ENCODE measurements at places on chromosomes 6 and 20.
A peak's percentile ranks its signal among the peaks of the same experiment; 100 is the strongest.

- no peak for DNase-seq
Observed at GRCh38 chr6:105553171-105553570, 150.3 kb upstream of the PREP start.

- no peak for DNase-seq
Observed at GRCh38 chr6:44012078-44012493, 115.2 kb downstream of the MRPL14 start.

DNA sequence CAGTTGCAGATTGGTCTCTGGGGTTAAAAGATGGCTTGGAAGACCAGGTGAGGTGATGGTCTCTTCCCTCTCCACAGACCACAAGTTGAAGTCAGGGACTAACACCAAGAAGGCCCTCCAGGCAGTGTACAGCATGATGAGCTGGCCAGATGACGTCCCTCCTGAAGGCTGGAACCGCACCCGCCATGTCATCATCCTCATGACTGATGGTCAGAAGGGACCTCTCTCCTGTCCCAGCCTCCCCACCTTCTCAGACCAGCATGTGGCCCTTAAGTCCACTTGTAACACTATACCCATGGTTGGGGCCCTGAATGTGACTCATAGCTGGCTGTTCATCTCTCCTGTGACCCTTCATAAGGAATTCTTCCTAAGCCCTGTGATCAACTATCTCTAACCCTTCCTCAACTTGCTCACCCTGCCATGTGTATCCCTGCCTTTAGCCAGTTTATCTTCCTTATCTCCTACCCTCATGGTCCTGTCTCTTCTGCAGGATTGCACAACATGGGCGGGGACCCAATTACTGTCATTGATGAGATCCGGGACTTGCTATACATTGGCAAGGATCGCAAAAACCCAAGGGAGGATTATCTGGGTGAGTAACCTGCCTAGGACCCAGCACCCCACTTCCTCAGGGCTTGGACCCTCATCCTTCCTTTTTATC is 3.0 kb downstream of the CFB start:
- DNase-seq, result peak; percentile 40

GRCh38 chr6:22828179-22829062 is 259.1 kb downstream of the HDGFL1 start:
- DNase-seq, result no peak

- no peak for DNase-seq
Observed at GRCh38 chr6:54813892-54814291, 32.7 kb upstream of the FAM83B start.

DNA sequence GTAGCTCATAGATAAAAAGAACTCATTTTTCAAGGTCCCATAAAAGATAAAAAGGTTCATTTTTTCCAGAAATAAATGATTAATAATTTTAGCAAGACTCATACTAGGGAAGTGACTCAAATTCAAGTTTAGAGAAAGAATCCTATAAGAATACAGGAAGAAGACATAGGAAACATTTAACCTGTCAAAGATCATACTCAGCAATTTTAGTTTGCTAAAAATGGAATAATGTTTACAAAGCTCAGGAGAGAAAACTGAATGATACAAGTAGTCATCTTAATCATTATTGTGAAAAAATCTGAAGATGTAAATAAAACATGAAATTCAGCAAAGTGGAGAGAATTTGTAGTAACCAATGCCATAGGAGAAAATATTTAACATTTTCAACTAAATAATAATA is 926.6 kb downstream of the TBC1D32 start:
- DNase-seq, result no peak

DNA sequence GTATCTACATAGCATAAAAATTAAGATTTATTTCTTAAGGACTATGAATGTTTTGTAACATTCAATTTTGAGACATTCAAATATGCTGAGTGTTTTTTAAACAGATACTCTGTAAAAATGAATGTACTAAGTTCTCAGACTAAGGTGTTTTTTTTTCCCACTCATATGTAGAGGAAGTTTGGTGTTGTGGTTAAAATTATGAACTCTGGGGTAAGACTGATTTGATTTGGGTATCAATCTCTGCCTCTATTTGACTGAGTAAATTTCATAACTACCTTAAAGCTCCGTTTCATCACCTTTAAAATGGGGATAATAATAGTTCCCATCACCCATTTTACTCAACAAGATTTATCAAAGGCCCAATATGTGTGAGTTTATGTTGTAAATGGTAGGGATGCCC is 386.6 kb upstream of the FLRT3 start:
- DNase-seq, result no peak

GRCh38 chr6:131923356-131923755 is 27.8 kb downstream of the CCN2 start:
- DNase-seq, result peak; percentile 89

GRCh38 chr6:14144678-14145113 is 27.1 kb downstream of the CD83 start:
- peak; percentile 84 for DNase-seq

GRCh38 chr6:71138376-71138775 is 150.2 kb upstream of the OGFRL1 start:
- DNase-seq, result no peak

DNA sequence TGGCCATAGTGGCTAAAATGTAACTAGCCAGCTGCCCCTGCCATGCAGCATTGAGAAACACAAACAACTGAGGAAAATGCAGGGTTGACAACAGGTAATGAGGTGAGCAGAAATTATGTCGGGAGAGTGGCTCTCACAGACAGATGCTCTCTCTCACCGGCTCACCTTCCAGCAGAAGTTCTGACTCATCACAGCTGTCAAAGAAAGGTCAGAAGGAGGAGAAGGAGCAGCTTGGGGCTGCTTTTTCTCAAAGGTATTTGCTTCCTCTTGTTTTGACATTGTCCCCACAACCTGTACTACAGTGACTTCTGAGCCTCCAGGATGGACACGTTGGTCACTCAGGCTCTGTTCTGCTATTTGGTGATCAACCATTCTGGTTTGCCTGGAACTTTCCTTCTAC is 190.5 kb upstream of the HEY2 start:
- DNase-seq, result no peak

DNA sequence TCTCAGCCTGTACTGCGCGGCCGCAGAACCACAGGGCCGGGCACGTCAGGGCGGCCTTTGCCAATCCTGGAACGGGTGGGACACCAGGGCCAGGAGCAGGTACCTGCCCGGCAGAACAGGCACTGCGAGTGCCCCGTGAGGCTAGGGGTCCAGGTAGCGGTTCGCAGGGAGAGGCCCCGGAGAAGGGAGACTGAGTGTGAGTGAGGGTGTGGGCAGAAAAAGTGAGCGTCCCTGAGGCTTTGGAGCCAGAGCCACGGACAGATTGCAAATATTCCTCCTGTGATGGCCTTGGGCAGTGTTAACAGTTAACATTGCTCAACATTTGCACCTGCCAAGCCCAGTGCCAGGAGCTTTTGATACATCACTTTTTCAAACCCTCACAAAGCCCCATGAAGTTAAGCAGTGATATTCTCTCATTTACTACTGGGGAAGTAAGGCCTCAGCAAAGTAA is 491 bp downstream of the GNMT start:
- no peak for DNase-seq

DNA sequence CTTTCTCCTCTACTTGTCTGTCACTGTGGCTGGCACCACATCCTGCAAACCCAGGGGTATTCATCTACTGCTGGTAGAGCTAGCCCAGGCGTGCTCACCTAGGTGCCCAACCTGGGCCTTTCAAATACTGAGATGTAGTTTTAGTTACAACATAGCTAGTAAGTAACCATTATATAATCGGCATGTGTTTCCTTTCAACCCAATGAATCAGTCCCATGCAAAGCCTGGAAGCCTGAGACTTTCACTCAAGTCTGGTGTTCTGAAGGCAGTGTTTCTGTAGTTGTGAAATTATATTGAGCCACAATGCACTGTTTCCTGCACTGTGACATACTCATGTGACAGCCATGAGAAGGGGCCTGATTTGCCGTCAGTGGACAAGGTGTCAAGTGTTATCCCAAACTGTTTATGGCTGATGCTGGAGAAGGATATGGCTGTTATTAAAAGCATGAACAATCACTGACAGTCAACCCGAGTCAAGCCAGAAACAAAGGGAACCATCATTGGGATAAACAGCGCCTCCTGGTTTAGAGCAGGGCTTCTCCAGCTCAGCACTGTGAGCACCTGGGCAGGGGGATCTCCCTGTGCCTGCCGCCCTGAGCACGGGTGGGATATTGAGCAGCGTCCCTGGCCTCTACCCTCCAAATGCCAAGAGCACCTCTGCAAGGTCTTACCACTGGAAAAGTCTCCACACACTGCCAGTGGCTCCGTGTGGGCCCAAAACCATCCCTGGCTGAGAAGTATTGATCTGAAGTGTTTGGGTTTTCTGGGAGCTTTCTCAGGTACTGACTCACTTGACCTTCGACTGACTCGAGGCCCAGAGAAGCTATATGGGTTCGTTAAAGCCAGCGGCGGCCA is 1.6 kb downstream of the PSMA7 start:
- no peak for DNase-seq

GRCh38 chr20:45041464-45042337 is 59.2 kb downstream of the KCNS1 start:
- no peak for DNase-seq

DNA sequence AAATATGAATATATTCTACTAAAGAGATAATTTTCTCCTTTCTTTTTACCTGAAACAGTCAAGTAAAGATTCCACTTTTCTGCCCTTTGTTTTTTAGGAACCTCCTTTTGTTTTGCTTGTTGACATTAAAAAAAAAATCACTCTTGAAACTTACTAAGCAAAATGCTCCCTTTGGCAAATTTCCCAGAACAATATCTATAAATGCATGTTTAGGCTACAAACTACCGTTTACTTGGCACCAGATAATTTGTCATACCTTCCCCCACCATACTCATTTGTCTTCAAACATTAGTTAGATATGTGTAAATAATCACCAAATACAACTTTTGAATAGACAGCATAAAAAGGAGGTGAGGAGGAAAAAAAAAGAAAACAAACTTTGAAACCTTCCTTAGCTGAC is 604.7 kb downstream of the RFPL4B start:
- no peak for DNase-seq

DNA sequence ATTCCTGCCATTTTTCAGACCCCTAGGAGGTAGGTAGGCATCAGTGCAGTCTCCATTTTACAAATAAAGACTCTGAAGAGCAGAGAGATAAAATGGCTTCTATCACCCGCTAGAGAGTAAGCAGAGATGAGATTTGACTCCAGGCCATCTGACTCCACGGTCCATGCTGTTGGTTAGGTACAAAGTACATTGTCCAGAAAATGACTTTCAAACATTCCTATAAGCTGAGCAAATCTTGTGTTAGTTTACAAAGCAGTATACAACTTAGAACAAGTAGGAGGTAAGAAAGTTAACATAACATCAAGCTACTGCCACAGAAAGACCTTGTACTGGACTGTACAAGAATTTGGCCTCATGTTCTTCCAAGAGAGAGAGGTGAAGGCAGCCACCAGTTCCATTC is 14.9 kb downstream of the BTN1A1 start:
- DNase-seq, result no peak

- DNase-seq, result peak; percentile 78
Observed at GRCh38 chr6:19999319-20000191, 162.4 kb downstream of the ID4 start.

- no peak for DNase-seq
Observed at GRCh38 chr20:54194724-54195438, 13.0 kb upstream of the PFDN4 start.

DNA sequence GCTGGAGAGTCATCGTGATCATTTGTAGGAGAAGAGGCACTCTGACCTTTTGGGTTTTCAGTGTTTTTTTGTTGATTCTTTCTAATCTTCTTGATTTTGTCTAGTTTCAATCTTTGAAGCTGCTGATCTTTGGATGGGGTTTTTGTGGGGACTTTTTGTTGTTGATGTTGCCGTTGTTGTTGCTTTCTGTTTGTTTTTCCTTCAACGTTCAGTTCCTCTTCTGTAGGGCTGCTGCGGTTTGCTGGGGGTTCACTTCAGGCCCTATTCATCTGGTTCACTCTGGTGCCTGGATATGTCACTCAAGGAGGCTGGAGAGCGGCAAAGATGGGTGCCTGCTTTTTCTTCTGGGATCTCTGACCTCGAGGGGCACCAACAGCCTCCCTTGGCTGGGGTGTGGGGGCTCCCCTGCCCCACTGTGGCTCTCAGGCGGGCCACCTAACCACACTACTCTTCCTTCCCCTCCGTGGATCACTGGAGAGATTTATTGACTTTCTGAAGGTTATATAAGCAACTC is 21.5 kb upstream of the TMEM244 start:
- no peak for DNase-seq

DNA sequence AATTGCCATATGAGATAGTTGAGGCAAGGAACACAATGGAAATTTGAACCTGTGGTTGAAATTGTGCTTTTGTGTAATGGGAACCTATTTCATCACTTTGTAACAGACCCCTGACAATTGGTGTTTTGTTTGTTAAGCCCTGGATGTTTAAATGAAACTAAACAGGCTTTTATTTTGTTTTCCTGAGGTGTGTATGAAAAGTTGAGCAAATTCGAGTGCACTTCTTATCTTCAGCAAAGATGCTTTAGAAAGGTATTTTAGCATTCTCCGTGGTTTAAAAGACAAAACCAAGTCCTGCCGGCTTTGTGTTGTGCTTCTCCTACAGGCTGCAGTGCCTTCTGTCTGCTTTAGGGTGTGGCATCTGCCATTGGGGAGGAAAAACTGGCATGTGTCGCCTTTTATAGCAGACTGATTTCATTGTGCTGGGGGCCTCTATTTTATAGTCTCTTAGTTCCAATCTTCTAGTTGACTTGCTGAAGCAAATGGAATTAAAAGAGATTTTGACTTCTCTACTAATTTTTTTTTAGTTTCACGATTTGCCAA is 2.2 kb upstream of the ARID1B start:
- DNase-seq, result no peak

GRCh38 chr6:135935941-135936601 is 84.6 kb downstream of the PDE7B start:
- DNase-seq, result no peak

DNA sequence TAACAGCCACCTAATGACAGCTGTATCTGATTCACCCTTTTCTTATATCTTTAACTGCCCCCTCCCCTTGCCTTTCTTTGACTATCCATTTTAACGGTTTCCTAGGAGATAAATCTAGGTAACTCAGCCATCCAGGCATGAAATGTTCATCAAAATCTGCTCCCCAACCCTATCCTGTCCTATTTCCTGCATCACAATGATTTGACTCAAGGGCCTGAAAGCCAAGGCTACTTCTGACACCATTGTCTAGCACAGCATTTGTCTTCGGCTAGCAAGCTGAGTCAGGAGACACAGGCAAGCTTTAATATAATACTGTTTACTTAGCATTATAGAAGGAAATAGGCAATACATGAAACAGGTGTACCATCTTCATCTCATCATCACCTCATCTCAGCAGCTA is 31.6 kb upstream of the MANEA start:
- no peak for DNase-seq

Measured in Karpas-422 (cell line).